ENCODE measurements at places on chromosomes 7 and 10.

DNA sequence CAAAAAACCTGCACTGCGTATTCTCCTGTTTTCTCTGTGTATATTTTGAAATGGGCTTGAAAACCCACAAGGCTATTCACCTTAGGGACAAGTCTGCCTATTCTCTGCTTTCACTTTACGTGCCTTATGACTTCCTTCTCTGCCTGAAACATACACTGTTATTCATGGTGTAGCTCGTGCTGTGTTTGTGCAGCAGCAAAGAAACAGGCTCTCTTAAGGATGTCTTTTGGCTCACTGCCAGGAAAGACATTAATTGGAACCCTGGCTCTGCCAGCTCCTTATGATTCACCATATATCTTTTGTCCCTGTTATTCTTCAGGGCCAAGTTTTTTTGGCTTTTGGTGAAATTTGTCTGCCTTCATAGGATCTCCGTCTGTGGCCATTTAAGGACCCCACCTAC is 92.4 kb downstream of the TMEM106B start:
- DNase-seq, result peak; percentile 59

DNA sequence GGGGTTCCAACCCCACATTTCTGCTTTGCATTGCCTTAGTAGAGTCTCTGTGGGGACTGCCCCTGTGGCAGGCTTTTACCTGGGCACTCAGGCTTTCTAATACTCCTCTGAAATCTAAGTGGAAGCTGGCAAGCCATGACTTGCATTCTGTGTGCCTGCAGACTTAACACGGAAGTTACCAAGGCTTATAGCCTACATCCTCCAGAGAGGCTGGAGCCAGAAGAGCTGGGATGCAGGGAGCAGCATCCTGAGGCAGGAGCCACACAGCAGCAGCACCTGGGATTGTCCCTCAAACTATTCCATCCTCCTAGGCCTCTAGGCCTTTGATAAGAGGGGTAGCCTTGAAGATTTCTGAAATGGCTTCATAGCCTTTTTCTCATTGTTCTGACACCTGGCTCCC is 22.1 kb upstream of the ABCC2 start:
- no peak for DNase-seq

DNA sequence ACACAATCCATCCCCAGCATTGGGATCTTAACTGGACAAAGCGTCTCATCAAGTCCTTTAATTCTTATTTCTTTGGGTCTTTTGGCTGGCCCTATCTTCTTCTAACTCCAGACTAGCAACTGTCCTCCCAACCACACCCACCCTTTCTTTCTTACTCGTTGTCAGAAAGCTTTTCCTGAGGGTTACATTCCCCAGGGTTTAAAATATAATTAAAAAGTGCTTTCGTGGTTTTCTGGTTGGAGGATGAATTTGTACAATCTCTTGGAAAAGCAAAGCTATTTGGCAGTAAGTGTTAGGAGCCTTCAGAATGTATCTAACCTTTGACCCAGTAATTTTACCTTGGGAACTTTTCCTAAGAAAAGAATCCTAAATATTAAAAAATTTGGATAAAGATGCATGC is 10.4 kb upstream of the ITGB8 start:
- DNase-seq, result no peak

DNA sequence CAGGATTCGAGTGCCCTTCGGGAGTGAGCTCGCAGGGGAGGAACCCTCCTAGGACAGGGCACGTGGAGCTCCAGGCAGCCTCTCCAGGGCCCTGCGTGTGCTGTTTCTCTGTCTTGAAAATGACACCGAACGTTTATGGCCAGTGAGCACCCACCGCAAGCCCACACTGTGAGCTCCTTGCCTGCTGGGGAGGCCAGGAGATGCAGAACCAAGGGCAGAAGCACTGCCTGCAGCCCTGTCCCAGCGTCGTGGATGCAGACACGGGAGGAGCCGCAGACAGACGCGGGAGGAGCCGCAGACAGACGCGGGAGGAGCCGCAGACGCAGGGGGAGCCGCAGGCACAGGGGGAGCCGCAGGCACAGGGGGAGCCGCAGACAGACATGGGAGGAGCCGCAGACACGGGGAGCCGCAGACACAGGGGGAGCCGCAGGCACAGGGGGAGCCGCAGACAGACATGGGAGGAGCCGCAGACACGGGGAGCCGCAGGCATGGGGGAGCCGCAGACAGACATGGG is 314.4 kb downstream of the PTPRN2 start:
- no peak for DNase-seq

GRCh38 chr10:78283069-78283682 is 249.5 kb downstream of the RPS24 start:
- DNase-seq, result no peak

Measured in NCI-H2171 treated with DMSO at 0.1 percent for 48 hours (cell line).